ENCODE measurements at places on chromosomes 6 and 20. TPM values are rescaled to one million over a fixed set of nuclear protein-coding genes. Genes with fewer than 3 reads are reported as not detected.

- DNase-seq, result no peak
- no peaks in the 10 kb centered on the region for H3K27me3 ChIP-seq
- H3K36me3 ChIP-seq, result no peaks in the 10 kb centered on the region
- H3K4me3 ChIP-seq, result no peak overlapping the region
These were observed 146.2 kb downstream of the TBX18 start for GRCh38 chr6:84618046-84618752.

DNA sequence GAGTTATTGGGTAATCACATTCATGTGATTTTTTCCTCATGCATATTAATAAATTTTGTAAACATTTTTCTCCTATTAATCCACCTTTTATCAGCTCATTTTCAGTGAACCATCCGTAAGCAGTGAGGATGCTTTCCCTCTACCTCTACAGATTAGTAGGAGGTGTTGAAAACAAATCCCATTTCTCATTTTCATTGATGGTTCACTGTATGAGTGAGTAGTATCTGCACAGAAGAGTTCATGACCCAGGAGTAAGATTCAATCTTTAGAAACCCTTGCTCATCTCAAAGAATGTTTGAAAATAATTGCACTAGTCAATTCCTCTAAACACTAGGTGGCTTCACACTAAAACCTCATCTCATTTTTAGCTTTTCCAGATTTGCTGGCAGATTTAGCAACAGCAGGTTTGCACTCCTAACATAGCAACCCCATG is 440.0 kb downstream of the HAO1 start:
- no peak overlapping the region for H3K27ac ChIP-seq
- DNase-seq, result no peak
- no peaks in the 10 kb centered on the region for H3K36me3 ChIP-seq
- H3K4me3 ChIP-seq, result no peak overlapping the region

GRCh38 chr6:41954668-41955067 is 13.1 kb upstream of the CCND3 start:
- no peak for DNase-seq
- no peak overlapping the region for H3K4me3 ChIP-seq
- no peaks in the 10 kb centered on the region for H3K27me3 ChIP-seq
- H3K36me3 ChIP-seq, result no peaks in the 10 kb centered on the region

DNA sequence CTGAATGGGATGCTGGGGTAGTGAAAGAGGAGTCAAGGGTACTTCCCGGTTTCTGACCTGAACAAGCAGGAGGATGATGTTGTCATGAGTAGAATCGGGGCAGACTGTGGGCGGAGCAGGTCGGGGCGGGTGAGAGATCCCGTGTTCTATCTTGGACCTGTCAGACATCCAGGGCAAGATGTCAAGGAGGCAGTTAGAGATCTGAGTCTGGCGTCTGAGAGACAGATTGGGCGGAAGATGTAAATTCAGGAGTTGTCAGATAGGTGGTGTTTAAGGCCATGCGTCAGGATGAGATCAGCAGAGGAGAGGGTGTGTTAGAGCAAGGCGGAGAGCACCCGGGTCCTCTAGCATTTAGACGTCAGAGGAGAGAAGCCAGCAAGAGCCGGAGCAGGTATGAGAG is 115.5 kb downstream of the DLGAP4 start:
- no peaks in the 10 kb centered on the region for H3K4me1 ChIP-seq
- no peak for DNase-seq
- H3K27me3 ChIP-seq, result no peaks in the 10 kb centered on the region
- H3K27ac ChIP-seq, result no peak overlapping the region
- no peak overlapping the region for H3K4me3 ChIP-seq
- H3K36me3 ChIP-seq, result no peaks in the 10 kb centered on the region

DNA sequence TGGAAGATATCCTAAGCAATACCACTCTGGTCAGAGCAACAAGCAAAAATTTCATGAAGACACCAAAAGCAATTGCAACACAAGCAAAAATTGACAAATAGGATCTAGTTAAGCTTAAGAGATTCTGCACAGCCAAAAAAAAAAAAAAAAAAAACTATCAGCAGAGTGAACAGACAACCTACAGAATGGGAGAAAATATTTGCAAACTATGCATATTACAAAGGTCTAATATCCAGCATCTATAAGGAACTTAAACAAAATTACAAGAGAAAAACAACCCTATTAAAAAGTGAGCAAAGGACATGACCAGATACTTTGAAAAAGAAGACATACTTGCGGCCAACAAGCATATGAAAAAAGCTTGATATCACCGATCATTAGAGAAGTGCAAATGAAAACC is 20.0 kb upstream of the AHI1 start:
- DNase-seq, result no peak
- no peaks in the 10 kb centered on the region for H3K27me3 ChIP-seq
- H3K4me3 ChIP-seq, result no peak overlapping the region
- no peak overlapping the region for H3K27ac ChIP-seq
- no peaks in the 10 kb centered on the region for H3K4me1 ChIP-seq
- no peaks in the 10 kb centered on the region for H3K36me3 ChIP-seq

GRCh38 chr20:51366155-51366886 is 176.2 kb downstream of the NFATC2 start:
- no peaks in the 10 kb centered on the region for H3K36me3 ChIP-seq
- H3K4me3 ChIP-seq, result no peak overlapping the region
- H3K27me3 ChIP-seq, result no peaks in the 10 kb centered on the region
- H3K27ac ChIP-seq, result peak overlapping the region; percentile 64

DNA sequence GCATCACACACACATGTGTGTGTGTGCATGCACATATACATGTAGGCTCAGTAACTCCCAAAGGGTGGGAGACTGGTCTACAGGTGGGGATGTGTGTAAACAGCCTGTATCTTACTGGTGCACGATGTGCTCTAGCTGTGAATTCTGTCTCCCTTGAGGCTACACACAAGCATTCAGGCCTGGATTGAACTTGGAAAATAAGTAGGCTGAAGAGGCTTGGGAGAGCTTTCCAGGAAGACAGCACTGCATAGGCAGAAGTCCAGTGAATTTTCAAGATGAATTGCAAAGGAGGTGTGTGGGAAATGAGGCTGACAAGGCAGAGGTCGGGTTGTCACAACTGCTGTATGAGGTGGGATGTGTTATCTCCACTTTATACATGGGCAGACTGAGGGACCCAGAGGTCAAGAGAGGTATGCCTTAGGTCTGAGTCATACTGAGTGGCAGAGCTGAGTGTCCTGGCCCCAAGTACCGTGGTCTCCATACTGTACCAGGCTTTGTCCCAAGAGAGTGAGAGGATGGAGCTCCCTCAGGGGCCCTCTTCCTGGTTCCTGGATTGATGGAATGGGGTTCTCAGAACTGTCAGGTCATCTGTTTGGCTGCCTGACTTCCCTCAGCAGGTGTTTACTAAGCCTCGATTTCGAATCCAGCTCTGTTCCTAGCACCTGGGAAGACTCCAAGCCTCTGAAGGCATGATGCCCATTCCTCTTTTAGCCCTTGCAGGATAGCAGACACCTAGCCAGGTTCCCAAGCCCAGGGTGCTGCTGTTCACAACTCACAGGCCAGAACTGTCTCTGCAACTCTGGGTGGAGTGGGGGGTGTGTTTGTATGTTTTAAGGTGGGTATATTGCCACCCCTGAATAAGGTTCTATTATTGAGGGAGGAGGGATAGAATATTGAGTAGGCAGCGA is 14.4 kb downstream of the SNPH start:
- no peak for DNase-seq
- H3K36me3 ChIP-seq, result peaks cover 4% of the 10 kb centered on the region
- no peak overlapping the region for H3K27ac ChIP-seq
- H3K4me3 ChIP-seq, result no peak overlapping the region
- H3K27me3 ChIP-seq, result no peaks in the 10 kb centered on the region

GRCh38 chr6:15586503-15586902 is 76.3 kb downstream of the DTNBP1 start:
- no peak overlapping the region for H3K27ac ChIP-seq
- H3K4me3 ChIP-seq, result no peak overlapping the region
- no peak for DNase-seq
- no peaks in the 10 kb centered on the region for H3K36me3 ChIP-seq
- no peaks in the 10 kb centered on the region for H3K4me1 ChIP-seq

GRCh38 chr6:139370283-139370998 is 4.0 kb downstream of the CITED2 start:
- DNase-seq, result no peak
- H3K4me3 ChIP-seq, result peak overlapping the region; percentile 90
- H3K27me3 ChIP-seq, result no peaks in the 10 kb centered on the region
- H3K27ac ChIP-seq, result peak overlapping the region; percentile 96
- peaks cover 17% of the 10 kb centered on the region for H3K36me3 ChIP-seq

DNA sequence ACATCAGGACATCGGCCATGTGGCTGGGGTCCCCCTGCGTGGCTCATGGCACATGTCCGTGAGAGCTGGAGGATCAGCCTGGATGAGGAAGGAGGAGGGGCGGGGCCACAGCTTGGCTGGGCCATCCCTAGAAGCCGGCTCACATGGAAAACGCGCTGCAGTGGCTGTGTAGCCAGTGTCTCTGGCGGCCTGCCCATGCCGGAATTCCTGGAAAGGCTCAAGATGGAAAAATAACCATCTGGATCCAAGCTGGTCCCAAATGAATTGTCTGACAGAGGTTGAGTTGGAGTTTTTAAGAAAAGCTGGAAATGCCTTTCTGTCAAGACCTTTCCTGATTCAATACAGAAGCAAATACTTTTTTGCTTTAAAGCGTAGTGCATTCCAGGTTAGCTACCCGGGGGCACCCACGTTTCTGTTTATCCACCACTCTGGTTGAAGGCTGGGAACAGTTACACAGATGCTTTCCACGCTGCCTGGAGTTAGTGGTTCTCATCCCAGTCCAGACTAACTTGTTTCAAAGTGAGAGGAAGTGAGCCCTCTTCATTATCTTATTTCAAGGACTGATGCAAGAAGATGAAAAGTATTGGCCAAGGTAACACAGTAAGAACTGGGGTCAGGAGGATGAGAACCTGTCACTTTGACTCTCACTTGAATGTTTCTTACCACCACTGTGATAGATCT is 99.0 kb downstream of the GMPR start:
- no peaks in the 10 kb centered on the region for H3K27me3 ChIP-seq
- H3K4me3 ChIP-seq, result no peak overlapping the region
- DNase-seq, result peak; percentile 96
- no peak overlapping the region for H3K27ac ChIP-seq
- H3K36me3 ChIP-seq, result no peaks in the 10 kb centered on the region
- peaks cover 60% of the 10 kb centered on the region for H3K4me1 ChIP-seq

- H3K4me3 ChIP-seq, result no peak overlapping the region
- no peaks in the 10 kb centered on the region for H3K36me3 ChIP-seq
- no peak for DNase-seq
- no peaks in the 10 kb centered on the region for H3K4me1 ChIP-seq
- H3K27ac ChIP-seq, result no peak overlapping the region
These were observed 80.2 kb upstream of the PRDM1 start for GRCh38 chr6:106005954-106006353.

NDUFAF5 gene
- 11.9 TPM for total RNA-seq

RAMACL gene
- 1.5 TPM for total RNA-seq

ANKRD66 gene
- total RNA-seq, result not detected

CYP21A2 gene
- total RNA-seq, result 3.7 TPM

TREM2 gene
- 1.6 TPM for total RNA-seq

HLA-G gene
- not detected for total RNA-seq

VSTM2L gene
- total RNA-seq, result 11.1 TPM

C6orf141 gene
- 2.4 TPM for total RNA-seq

PTCRA gene
- not detected for total RNA-seq

ADAT2 gene
- total RNA-seq, result 2.4 TPM

MEP1A gene
- 0.17 TPM for total RNA-seq
